ENCODE measurements at places on chromosomes 11 and 22. TPM values are rescaled to one million over a fixed set of nuclear protein-coding genes. Genes with fewer than 3 reads are reported as not detected.

DNA sequence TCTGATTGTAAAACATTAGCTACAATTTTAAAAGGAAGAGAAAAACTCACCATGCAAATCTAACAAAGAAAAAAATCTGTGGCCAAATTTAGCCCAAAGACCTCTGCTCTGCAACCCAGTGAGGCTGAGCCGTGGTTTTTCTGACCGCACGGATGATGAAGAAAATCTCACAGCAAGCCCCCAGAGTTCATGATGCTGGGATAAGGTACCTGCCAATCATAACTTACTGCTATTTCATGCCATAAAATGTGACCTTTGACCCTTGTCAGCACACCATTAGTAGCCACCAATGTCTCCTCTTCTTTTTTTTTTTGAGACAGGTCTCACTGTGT, 11.1 kb downstream of the CERK start:
- no peak for DNase-seq

DNA sequence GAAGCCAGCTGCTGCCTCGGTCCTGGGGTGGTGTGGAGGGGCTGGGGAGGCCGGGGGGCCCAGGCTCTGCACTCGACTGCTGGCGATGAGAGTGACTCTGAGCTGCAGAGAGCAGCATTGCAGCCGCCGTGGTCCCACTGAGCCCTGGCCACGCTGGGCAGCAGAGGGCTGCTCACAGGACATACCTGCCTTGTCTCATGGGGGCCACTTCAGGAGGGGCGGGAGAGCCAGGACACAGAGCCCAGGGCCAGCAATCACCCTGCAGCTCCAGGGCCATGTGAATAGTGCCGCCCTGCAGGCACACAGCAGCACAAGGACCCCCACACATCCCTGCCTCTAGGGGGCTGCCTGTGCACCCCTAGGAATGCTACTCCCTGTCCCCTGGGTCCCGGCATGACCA, 147.0 kb downstream of the CRYBB2 start:
- no peak for DNase-seq

DNA sequence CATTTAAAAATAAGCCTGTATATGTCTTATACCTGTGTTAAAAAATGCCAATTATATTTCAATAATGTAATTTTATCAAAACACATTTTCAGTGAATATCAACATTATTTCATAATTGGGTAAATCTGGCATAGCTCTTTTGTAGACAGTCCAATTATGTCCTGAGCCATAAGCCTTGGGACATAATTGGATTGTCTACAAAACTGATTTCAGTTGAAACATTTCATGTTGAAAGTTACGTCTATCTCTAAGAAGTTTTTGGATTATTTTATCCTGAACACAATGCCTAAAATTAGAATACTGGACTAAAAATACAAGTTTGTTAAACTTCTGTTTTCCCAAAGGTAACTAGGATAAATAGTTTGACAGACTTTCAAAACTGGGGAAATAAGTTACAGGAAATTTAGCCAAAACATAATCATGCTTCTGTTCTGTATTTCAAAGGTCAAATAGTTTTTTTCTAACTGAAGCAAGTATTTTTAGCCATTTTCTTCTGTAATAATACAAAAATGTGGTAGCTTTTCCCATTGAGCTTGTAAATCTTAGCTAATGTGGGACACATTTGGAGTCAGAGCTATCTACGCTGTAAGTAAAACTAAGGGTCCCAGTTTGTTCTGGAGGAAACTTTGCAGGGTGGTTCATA, 100.7 kb upstream of the BIRC3 start:
- DNase-seq, result no peak

- DNase-seq, result no peak
These were observed 780.2 kb downstream of the BRD1 start for GRCh38 chr22:49047447-49047846.

Gene MUC2
- 1,138 TPM for total RNA-seq

DNA sequence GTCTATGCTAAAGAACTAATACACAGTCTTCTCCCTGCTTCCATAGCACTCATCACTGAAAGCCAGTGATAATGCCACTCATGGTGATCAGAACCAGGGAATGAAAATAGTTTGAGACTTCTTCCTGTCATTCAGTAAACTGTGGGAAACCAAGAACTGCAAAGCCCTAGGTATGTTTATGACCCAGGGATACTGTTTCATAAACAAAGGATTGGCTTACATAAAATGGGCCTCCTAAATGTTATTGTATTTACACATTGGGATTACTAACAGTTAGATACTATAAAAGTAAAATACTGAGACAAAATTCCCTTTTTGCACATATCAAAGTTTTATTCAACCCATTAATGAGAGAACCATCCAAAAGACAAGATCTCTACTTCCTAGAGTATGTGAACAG, 21.3 kb upstream of the CWF19L2 start:
- DNase-seq, result no peak
